EH (cell line): ENCODE measurements at places on chromosomes 3 and 15.

DNA sequence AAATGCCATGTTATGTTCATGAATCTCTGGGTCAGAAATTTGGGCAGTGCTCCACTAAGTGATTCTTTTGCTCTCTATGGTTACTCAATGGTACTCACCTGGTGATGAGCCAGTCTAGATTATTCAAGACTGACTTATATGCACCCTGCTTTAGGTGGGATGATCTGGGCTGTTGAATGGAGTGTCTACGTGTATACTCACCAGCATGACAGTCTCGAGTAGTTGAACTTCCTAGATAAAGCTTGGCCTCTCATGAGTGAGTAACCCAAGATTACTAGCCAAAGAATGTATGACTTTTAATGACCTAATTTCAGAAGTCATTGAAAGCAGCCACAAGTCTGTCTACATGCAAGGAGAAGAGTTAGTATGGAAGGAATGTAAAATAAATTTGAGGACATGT lies 77.5 kb upstream of the CADM2 start:
- DNase-seq: no peak

DNA sequence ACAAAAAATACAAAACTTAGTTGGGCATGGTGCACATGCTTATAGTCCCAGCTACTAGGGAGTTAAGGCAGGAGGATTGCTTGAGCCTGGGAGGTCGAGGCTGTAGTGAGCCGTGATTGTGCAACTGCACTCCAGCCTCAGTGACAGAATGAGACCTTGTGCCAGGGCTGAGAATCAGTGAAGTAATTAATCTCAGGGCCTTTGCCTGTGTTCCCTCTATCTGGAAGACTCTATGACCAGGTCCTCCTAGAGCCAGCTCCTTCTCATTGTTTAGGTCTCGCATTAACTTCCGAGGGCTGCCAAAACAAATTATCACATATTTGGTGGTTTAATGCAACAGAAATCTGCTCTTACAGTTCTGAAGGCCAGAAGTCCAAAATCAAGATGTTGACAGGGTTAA lies 41.4 kb upstream of the FLNB start:
- peak; percentile 51 for DNase-seq

DNA sequence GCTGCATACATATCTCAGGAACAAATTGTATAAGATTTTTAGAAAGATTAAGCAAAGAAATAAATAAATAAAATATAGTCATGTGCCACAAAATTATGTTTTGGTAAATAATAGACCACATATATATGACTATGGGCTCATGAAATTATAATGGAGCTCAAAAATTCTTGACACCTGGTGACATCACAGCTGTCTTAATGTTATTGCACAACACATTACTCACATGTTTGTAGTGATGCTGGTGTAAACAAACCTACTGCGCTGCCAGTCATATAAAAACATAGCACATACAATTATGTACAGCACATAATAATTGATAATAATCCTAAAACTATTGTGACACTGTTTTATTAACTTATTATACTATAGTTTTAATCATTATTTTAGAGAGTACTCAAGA lies 1159.1 kb downstream of the SI start:
- DNase-seq: no peak

GRCh38 chr15:100033140-100033857 lies 300.1 kb upstream of the LYSMD4 start:
- peak; percentile 9 for DNase-seq

DNA sequence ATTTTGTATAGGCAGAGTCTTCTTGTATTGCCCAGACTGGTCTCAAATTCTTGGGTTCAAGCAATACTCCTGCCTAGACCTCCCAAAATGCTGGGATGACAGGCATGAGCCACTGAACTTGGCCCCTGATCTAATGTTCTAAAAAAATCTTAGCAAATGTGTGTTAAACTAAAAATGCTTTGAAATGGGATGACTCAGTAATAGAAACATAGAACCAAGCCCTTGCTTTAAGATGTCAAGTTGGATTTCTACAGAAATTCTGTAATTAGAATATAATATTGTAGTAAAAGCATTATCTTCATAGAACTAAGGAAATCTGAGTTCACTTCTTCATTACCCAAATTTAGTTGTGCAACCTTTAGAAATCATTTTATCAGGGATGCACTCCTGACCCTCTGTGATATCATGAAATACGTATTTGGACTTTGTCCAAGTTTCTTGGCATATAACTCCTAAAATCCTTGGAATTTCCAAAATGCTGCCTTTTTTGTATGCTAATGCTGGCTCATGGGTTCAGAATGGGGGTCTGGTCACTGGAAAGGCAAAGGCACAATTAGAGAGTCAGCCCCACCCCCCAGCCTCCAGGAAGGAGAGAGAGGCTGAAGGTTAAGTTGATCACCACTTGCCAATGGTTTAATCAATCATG lies 217.3 kb downstream of the TP63 start:
- DNase-seq: peak; percentile 7

DNA sequence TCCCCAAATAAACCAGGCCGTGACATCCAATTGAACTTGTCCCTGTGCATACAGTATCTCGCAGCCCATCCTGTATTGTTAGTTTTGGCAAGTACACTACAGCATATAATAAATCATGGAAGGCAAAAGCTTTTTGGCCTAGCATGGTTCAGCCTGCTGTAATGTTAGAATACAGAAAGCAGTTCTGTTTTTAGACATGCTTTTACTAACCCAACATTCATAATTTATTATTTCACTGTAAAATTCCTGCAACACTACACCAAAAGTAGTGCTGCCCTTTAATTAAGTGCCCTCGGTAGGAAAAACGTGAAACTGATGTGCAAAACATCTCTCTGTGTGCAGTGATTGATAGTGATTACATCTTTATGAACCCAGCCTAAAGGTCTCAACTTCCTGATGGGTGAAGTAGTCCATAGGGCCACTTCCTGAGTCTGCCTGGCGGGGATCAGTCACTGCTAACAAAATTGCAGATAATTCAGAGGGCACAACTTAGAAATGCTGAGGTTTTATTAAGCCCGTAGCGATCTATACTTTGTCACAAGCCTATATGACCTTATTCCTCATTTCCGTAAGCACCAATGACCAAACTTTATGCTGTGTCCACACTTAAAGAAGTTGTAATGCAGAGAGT lies 227.8 kb downstream of the CDIN1 start:
- no peak for DNase-seq

DNA sequence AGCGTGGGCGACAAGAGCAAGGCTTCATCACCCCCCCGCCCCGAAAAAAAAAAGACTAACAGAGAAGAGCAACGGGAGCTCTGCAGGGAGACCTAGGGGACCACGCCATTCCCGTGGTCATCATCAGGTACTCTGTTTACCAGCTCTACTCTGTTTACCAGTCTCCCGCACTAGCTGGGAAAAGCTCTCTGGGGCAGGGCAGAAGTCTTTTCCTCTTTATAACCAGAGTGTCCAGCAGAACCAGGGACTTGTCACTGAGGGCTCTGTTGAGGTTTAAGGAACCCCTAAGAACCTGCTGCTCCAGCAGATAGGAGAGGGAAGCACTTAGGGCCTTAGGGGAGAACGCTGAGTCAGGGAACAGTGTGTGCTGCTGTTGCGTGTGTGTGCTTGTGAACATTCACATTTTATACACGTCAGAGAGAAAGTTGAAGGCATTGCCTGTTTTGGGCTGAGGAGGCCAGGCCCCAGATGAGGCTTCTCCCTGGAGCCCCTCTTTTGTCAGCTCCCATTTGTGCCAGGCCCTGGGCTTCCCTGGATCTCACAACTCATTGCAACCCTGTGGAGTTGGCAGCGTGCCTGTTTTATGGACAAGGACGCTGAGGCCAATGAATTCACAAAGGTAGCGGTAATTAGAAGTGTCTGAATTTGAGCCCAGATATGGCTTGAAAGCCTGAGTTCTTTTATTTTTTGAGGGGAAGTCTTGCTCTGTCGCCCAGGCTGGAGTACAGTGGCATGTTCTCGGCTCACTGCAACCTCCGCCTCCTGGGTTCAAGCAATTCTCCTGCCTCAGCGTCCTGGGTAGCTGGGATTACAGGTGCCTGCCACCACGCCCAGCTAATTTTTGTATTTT lies 24.2 kb upstream of the ERICH6 start:
- no peak for DNase-seq

- DNase-seq: peak; percentile 30
Measured at GRCh38 chr15:58393241-58393662, 38.5 kb upstream of the LIPC start.

- DNase-seq: no peak
Measured at GRCh38 chr3:65992106-65992505, 46.6 kb downstream of the MAGI1 start.

DNA sequence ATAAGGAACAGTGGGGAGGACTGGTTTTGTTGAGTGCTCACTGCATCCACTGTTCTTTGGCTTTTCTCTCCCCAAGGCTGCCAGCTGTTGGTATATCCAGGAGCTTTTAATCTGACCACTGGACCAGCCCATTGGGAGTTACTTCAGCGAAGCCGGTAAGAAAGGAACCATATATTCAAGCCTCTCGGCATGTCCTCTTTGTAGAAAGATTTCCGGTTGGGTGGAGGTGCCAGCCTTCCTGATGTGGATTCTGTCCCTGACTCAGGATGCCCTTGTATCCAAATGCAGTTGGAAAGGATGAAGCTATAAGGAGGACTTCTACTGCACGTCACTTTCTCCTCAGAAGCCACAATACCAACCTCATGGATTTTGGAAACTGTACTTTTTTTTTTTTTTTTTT lies 14.2 kb downstream of the NIT2 start:
- DNase-seq: no peak

- peak; percentile 6 for DNase-seq
Measured at GRCh38 chr3:141049681-141050080, 1.5 kb upstream of the SPSB4 start.

- no peak for DNase-seq
Measured at GRCh38 chr15:44145495-44145894, 49.6 kb downstream of the FRMD5 start.

GRCh38 chr3:13662238-13662847 lies 113.4 kb downstream of the FBLN2 start:
- DNase-seq: no peak

DNA sequence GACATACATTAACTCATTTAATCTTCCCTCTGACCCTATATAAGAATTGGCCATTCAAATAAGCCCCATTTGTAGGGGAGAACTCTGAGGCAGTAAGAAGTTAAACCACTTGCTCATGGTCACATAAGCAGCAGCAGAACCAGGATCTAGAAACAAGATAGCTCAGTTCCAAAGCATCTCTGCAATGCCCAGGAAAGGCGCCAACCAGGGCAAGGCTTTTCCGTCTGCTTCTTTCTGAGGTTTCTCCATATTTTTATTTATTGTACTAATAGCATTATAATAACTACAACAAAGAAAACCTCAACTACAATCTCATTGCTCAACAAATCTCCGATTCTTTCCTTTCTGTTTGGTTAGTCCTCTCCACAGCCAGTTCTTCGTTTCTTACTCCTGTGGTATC lies 4.3 kb upstream of the UBE2E2 start:
- peak; percentile 59 for DNase-seq

DNA sequence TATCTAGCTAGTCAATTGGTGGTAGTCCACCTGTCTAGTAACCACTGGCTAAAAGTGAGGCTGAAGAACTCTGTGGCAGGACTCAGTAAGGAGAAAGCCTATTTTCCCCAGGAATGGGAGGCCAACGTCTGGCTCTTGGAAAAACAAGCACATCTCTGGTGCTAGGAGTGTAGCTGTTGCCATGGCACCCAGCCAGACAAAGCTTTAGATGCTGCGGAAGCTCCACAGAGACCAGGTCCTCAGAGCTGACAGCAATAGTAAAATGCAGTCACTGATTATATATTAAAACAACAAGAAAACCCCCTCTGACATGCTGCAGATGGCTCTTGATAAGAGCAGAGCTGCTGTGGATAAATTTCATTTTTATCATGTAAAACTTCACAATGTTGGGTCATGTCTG lies 124.9 kb upstream of the STRIT1 start:
- no peak for DNase-seq

DNA sequence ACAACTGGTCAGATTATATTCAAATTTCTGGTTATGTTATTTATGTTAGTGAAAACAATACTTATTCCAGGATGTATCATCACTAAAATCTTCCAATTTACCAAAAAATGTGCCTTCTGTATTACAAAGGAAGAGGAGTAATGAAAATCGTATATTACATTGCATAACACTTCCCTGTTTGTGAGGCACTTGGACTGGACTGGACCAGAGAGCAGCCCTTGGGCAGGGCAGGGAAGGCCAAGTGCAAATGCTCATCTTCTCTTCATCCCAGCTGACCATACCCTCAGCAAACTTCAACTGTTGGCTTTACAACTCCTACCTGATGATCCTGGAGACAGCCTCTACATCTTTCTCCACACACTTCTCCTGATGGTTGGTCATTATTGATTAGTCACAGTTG lies 285.7 kb upstream of the MME start:
- no peak for DNase-seq

DNA sequence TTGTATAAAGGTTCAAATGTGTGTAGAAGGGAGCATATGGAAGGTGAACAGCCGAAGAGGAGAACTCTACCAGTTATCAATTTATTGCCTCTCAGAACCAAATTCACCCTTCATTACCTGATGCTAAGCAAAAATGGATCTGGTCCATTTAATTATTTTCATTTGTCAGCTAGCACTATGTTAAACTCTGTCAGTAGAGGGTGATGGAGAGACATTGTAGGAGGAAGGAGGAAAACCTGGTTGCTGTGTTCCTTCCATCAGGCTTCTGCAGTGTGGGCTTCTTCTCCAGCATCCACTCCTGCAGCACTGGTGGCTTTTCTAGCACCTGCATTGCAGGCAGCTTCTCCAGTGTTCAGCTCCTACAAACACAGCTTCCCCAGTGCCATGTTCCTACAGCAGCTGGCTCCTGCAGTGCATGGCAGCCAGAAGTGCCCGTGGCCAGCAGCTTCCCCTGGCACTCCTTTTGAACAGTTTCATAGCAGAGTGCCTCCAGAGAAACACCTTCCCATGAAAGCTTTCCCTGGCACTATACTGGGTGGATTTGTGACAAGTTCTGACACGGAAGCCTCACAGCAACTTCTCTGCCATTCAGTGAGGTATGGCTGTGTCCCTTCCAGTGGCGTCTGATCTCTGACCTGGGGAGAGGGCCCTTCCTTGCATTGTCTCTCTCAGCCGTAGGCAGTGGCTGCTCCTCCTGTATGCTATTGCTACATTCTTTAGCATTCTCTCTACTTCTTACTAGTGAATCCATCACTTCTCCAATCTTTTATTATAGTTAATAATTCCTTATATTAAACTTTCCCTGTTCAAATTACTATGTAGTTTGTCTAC lies 14.6 kb upstream of the IL17RD start:
- DNase-seq: peak; percentile 21

DNA sequence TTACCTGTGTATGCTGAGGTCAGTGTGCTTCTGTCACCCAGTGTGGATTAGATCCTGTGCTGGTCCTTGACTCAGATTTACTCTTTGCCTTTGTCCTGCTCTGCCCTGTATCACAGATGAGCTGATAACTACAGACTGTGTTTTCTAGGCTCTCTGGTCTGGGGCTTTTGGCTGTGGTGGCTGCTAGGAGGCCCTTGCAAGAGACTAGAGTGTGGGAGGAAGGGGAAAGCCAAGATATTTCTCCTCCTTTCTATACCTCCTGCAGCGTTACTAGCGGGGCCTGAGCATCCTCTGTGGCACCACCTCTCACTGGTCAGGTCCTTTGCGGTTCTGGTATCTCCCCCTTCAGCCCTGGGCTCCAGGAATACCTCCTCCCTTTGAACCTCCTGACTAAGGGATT lies 282.3 kb upstream of the TBC1D5 start:
- DNase-seq: no peak
